ENCODE measurements at places on chromosomes 1 and 21.

GRCh38 chr1:106304106-106304505 lies 752.4 kb upstream of the PRMT6 start:
- DNase-seq, result no peak

DNA sequence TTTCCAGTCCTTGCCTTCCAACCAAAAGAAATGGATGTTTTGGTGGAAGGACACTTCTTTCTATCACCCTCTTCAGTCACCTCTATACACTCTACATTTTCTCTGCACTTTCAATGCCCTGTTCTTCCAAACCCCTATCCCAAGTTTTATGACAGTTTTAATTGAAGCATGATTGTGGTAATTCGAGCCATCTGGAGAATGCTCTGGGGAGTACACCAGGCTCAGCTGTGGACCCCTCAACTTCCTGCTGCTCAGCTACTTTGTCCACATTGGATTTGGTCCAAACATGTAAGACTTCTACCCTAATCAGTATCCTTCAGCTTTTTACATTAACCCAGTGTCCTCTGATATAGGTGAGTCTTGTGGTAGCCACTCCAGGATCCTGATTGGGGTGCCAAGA lies 129.6 kb downstream of the SYT2 start:
- no peak for DNase-seq

DNA sequence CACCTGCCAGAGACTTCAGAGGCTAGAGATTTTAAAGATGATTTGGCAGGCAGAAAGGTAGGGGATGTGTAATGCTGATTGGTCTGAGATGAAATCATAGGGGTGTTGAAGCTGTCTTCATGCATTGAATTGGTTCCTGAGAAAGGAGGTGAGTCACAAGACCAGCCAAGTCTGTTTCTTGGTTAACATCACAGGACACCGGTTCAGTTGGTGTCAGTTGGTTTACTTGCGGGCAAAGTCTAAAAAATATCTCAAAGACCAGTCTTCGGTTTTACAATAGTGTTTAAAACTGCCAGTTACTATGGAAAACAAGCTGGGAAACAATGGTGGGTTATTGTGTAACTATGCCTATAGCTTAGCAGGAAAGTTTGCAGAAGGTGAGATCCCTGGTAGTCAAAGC lies 305.9 kb downstream of the BARHL2 start:
- no peak for DNase-seq

DNA sequence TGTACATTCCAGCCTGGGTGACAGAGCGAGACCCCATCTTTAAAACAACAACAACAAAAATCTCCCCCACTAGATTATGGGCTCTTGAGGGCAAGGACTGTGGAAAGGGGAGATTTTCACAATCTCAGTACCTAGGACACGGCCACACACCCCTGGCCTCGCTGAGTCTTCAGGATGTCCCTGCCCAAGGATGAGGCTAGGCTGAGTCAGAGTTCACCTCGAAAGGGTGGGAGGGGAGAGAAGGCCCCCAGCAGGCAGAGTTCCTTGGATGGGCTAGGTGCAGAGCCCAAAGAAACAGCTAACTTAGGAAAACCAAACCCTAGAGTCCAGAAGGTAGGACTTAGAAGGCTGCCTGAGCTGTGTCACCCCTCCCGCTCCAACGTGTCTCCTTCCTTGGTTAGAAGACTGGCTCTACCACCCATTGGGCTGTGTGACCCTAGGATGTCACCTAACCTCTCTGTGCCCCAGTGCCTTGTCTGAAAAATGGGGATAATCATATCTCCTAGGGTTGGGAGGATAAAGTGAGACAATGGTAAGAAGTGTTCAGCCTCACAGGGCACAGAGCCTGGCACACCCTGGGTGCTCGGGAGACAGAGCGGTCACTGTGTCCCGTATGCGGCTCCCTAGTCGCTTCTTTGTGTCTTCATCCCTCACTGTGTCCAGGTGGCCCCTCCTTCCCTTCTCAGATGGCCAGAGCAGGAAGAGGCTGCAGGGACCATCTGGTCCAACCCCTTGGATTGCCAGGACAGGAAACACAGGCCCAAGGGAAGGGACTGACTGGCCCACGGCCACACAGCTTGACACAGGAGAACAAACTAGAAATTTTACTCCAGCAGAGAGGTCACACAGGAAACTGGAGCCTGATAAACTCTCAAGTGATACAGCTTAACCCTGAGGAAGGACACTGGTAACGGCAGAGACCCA lies 11.2 kb downstream of the TRIM62 start:
- no peak for DNase-seq

- DNase-seq, result no peak
These were observed 146.2 kb downstream of the PLPP3 start for GRCh38 chr1:56433056-56433577.

DNA sequence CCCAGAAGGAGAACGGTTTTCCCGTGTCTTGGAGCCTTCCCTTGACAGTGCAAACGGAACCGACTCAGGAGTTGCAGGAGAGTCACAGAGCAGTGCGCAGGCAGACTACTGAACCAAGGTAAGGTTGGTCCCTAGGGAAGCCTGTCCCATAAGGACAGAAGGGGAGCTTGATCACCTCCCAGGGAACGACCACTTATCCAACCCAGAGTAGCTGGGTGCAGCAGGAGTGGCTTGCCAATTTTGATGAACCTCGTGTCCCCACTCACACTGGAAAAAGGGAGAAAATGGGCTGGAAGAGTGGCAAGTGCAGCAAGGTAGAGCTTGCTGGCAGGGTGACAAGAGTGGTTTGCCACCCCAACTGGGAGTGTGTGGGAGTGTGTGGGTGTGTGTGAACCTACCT lies 95.1 kb downstream of the LIPI start:
- DNase-seq, result no peak

GRCh38 chr1:6329396-6329795 lies 64.2 kb downstream of the ACOT7 start:
- no peak for DNase-seq

- DNase-seq, result no peak
These were observed 496.9 kb upstream of the LRRC7 start for GRCh38 chr1:69070660-69071373.

- no peak for DNase-seq
These were observed 3.9 kb upstream of the DENND2D start for GRCh38 chr1:111204201-111204982.

GRCh38 chr1:204600203-204600602 lies 84.0 kb downstream of the MDM4 start:
- DNase-seq, result no peak

- DNase-seq, result no peak
These were observed 104.3 kb upstream of the ADAR start for GRCh38 chr1:154712166-154712810.

DNA sequence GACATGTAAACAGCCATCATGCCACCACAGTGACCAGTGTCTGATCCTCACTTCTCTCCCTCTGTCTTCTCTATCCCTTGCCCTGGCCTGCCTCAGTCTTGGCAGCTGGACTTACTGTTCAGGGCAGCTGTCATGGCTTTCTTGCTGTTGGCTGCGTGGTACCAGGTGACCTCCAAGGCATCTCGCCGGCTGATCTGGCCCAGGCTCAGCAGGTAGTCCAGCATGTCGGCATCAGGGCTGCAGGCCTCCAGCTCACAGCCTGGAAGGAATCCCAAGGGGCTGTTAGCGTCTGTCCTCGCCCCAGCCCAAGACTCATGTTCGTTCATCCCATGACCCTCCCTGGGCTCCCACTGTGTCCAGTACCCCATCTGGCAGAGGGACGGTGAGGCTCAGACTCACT lies 3.6 kb downstream of the FAM151A start:
- no peak for DNase-seq

DNA sequence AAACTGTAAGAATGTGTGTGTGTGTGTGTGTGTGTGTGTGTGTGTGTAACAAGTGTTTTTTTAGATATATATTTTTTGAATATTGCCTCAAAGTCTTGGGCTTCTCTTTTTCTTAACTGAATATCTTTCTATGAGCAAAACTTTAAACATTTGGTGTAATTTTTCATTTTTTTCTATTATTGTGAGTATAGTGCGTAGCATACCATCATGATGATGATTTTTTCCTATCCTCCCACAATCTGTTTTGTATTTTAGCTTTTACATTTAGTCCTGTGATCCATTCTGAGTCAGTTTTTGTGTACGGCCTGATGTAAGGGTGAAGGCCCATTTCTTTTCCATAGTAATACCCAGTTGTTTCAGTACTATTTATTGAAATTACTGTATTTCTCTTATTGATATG lies 680.6 kb downstream of the TTLL7 start:
- DNase-seq, result no peak

DNA sequence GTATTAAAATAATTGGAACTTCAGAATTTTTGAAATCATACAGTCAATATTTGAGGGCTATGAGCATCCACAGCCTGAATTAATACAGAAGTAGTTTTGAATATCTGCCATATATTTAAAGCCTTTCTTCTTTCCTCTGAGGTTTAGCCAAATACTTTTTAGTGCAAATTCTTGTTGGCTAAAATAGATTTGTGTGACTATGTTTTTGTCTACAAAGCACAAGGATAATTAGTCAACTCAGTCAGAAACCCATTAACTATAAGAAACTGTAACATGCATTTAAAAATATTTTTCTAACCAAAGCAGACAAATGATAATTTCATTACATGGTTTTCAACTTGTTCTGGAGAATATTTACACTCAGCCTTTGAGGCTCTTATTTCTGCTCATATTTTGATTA lies 232.1 kb downstream of the TPR start:
- no peak for DNase-seq
